ENCODE measurements at places on chromosomes 1 and 21.

DNA sequence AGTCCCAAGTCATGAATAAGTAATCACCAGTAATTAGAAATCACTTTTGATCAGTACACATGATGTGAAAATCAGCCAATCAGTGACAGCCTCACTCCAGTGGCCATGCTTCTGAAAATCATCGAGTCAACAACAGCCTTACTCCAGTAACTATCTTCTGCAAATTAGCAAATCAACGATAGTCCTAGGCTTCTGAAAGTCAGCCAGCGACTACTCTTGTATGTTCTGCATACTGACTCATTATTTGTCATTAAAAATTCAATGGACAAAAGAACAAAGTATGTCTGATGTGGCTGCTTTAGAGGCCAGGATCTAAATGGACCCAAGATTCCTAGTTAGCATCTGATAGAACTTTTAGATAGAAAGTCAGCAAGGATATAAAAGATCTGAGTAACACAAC lies 102.5 kb downstream of the GPR52 start:
- no peak for DNase-seq

DNA sequence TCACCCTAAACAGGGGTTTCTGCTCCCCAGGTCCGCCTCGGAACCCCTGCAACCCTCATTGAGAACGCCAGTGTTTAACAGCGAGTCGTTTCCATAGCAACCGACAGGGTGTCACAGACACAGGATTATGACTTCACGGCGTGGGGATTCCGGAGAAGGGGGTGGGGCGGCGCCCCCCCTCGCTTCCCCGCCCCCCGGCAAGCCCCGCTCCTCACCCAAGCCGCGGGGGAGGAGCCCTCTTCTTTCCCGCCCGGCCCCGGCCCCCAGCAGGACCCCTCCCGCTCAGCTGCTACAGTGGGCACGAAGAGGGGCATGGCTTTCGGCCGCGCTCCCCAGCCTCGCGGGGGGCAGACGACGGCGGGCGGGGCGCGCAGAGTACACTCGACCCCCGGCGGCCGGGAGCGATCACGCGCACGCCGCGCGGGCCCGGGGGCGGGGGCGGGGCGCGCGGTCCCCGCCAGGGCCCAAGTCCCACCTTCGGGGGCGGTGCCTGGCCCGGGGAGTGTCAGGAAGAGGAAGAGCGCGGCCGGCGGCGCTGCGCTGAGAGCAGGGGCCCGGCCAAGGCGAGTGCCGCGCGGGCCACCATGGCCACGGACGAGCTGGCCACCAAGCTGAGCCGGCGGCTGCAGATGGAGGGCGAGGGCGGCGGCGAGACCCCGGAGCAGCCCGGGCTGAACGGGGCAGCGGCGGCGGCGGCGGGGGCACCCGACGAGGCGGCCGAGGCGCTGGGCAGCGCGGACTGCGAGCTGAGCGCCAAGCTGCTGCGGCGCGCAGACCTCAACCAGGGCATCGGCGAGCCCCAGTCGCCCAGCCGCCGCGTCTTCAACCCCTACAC lies at the start of gene EFHD2:
TSS of gene EFHD2 (plus strand) at position 501 of the 835 bp plus-strand sequence. CDS start at position 585, 84 bp downstream.
- peak; percentile 71 for DNase-seq

DNA sequence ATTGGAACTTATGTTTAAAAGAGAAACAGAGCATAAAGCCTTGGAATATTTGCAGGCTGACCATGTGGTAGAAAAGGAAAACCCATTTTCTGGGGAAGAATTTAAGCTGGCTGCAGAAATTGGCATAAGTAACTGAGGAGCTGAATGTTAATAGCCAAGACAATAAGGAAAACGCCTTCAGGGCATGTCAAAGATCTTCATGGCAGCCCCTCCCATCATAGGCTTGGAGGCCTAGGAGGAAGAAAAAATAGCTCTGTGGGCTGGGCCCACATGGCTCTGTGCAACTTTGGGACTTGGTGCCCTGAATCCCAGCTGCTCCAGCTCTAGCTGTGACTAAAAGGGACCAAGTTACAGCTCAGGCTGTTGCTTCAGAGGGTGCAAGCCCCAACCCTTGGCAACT lies 51.5 kb downstream of the CTH start:
- DNase-seq, result no peak

DNA sequence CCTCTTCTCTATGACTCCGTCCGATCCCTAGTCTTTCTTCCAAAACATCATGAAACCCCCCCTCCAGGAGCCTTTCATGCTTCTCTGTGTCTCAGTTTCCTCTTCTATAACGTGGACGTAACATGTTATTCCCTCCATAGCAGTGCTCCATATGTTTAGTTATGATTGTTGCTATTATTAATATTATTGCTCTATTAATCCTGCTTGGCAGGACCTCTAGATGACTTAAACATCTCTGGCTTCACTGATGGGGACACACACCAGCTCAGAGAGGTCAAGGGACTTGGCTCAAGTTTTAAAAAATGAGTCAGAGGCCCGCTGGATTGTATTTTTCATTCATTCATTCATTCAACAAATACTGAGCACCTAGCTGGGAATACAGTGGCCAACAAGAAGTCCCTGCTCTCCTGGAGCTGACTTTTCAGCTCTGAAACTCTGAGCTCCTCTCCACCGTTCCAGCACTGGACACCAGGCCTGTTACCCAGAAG lies 404 bp upstream of the CPLANE2 start:
- no peak for DNase-seq

DNA sequence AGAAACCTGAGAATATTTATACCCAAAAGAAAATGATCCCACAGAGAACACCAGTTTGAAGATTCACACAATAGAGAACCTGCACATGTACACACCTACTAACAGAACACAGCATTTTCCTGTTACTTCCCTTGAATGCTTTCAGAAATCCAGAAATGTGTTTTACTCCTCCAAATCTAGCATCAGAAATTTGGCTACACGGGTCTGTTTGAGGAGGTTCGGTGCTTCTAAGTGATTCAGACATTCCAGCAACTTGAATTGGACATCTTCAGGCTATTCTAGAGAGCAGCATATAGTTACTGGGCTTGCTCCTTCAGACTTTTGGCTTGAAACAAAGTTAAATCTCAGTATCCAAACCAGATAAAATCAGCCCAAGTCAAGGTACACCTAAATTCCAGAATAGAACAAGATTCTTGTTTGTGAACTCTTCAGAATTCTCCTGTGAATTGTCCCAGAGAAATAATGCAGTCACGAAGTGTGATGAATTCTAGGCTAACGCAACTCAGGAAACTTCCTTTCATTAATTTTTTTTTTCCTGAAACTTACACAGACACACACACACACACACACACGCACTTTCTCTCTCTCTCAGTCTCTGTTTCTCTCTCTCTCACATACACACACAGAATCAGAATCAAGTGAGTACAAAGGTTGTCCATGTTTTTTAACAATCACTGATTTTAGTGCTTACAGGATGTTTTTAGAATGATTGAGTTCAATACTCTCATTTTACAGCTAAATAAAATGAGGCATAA lies 278.4 kb upstream of the SNX7 start:
- no peak for DNase-seq

GRCh38 chr1:93438716-93439115 lies 9.2 kb upstream of the FNBP1L start:
- DNase-seq, result no peak

- no peak for DNase-seq
These were observed 90.9 kb upstream of the SLC44A3 start for GRCh38 chr1:94729267-94729666.

DNA sequence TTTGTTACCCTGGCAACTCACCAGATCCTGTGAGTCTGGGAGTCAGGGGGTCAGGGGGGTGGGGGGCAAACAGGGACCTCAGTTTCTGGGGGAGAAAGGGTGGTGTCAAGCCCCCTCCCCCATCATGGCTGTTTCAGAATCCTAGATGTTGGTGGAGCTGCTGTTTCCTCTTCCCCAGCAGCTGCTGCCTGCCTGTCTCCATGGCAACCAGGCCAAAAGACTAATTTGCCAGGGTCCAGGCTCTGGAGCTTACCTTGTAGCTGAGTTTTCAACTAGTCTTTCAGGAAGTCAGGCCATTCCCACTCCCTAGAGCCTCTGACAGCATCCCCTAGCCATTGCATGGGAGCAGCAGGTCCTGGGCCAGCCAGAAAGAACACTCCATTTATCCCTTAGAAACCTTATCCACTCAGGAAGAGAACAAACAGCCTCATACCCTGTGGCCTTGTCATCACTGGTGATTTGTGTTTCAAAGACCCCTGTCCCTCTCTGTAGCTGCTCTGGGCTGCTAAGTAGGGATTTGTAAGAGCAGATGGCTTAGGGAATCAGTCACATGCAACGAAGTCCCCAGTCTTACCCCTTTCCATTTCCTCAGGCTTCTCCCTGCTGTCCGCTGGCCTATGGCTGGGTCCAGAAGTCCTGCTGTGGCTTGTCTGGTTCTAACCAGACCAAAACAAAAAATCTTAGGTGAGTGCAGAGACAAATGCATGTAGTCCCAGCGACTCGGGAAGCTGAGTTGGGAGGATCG lies 21.5 kb upstream of the STMN1 start:
- no peak for DNase-seq

GRCh38 chr1:180836449-180836848 lies 76.2 kb upstream of the KIAA1614 start:
- DNase-seq, result no peak

GRCh38 chr1:75632350-75632949 lies 21.5 kb upstream of the SLC44A5 start:
- no peak for DNase-seq

- DNase-seq, result no peak
These were observed 1.0 kb upstream of the TMEM61 start for GRCh38 chr1:54979327-54979891.

DNA sequence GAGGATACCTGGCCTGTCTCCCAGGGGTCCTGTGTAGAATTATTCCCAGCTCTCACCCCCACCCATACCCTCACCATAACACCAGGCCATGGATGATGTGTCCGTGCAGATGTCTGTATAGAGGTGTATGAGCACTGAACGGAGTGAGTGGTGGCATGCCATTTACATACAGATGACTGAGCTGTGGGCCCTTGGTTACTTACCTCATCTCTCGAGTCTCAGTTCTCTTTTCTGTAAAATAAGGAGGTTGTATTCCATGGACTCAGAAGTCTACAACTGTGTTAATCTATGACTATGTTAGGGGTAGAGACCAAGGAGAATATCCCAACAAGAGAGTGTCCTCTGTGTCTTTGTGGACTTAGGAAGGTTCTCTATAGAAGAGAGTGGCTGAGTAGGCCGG lies 65.6 kb upstream of the CD1D start:
- no peak for DNase-seq

GRCh38 chr1:208231881-208232661 lies 12.1 kb downstream of the PLXNA2 start:
- DNase-seq, result no peak

GRCh38 chr1:8323706-8324105 lies 5.8 kb downstream of the SLC45A1 start:
- DNase-seq, result no peak

GRCh38 chr1:247854899-247855545 lies 2.0 kb upstream of the TRIM58 start:
- no peak for DNase-seq

DNA sequence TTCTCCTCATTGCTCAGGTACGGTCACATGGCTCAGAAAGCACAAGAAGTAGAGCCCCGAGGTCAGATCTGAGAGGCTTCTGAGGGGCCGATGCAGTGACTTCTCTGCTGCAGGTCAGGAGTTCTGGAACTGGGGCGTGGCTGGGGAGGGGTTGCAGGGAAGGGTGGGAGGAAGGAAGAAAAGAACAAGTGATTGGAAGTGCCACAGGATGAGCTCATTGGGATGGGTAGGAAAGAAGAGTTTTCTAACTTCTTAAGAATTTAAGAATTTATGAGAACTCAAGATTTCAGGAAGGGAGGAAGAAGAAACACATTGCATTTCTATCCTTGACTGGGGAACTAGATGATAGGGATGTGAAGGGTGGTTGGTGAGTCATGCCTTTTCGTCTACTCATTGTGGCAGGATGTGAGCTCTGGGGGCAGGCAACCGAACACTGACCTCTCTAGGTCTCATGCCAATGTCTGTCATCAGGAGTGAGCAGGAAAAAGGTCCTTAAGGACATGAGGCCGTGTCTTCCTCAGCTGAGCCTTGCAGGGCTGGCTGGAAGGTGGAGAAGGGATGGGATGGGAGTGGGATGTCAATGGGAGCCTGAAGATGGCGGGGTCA lies 497 bp downstream of the FCRLB start:
- DNase-seq, result no peak

- DNase-seq, result no peak
These were observed 24.5 kb upstream of the LRRC8C start for GRCh38 chr1:89608319-89608983.

DNA sequence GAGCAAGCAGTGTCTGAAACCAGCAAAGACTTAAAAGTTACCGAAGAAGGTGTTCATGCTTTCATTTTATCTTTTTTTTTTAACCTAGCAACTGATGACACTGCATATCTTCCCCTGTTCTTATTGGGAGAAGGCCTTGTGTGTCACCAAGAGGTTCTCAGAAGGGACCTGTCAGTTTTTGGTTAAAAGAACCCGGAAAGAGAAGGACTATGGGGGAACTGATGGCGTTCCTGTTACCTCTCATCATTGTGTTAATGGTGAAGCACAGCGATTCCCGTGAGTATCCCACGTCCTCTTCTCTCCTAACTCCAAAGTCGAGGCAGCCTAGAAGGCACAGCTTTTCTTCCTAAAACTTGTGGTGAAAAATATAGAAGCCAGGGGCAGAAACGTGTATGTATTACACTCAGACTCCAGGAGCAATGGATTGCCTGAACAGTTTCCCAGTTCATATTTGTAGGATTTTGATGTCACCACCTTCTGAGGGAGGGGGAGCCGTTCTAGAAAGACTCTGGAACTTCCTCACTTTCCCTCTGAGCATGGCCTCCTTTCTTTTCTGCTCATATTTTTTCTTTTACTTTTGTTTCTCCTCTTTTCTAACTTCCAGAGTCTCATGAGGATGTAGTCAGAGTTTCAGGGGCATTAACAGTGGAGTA lies at the start of gene MR1:
TSS of gene MR1 (plus strand) at position 185 of the 653 bp plus-strand sequence. CDS start at position 210, 25 bp downstream.
- DNase-seq, result no peak

GRCh38 chr21:44874497-44875315 lies 1.2 kb upstream of the PTTG1IP start:
- DNase-seq, result no peak

GRCh38 chr1:205743977-205744376 lies 6.0 kb downstream of the NUCKS1 start:
- no peak for DNase-seq

GRCh38 chr1:217088521-217089284 lies 365.5 kb upstream of the ESRRG start:
- no peak for DNase-seq

- no peak for DNase-seq
These were observed 3.5 kb upstream of the PADI1 start for GRCh38 chr1:17201201-17202021.

GRCh38 chr1:231032963-231033362 lies 7.1 kb downstream of the FAM89A start:
- DNase-seq, result no peak

DNA sequence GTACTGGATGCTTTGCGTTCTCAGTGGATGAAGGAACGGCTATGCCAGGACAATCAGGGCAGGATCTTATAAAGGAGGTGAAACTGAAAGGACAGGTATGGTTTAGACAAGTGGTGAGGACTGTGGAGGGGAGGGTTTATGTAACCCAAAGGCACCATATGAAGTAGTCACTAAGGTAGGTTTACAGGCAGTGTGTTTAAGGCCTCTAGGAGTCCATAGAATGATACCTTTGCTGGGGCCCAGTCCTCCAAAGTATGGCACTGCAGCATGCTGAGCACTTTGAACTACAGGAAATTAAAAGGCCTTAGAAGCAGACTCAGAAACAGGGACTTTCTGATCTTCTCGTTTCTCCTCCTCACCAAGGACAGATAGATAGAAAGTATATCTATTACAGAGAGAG lies 304.7 kb upstream of the USP25 start:
- no peak for DNase-seq

- DNase-seq, result no peak
These were observed 63.7 kb downstream of the TENT5C start for GRCh38 chr1:117669572-117669971.
